ENCODE measurements at places on chromosomes 11 and 22.

DNA sequence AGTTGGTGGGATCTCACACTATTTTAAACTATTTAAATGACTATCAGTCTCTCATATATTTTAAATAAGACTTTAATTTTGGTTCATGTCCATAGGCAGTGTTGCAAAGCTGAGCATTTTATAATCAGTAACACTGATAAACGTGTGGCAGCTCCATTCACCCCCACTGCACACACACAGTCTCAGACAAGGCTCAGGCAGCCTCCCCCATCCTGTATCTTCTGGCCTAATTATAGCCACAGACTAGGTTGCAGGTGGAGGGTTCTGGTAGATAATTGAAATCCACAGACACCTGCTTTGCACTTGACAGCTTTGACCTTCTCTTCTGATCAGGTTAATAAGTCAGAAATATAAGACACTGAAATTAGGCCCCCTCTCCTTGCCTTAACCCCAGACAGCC is 118.5 kb upstream of the LDLRAD3 start:
- no peak for DNase-seq

GRCh38 chr11:125049164-125049792 is 13.8 kb upstream of the SLC37A2 start:
- DNase-seq: no peak

DNA sequence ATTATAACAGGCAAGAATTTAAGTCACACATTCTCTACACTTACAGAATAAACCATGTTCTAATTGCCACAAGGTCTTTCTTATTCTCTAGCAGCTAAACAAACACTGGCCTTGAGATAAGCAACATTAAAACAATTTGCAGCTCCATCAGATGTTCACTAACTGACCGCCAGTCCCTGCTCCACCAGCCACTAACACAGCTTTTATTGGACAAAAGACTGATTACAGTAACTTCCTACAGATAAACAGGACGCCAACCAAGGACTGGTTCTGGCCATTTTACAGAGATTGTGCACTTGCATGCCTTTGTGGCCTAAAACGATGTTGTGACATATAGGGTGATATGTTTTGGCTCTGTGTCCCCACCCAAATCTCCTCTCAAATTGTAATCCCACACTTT is 388.9 kb upstream of the LRRC4C start:
- no peak for DNase-seq

DNA sequence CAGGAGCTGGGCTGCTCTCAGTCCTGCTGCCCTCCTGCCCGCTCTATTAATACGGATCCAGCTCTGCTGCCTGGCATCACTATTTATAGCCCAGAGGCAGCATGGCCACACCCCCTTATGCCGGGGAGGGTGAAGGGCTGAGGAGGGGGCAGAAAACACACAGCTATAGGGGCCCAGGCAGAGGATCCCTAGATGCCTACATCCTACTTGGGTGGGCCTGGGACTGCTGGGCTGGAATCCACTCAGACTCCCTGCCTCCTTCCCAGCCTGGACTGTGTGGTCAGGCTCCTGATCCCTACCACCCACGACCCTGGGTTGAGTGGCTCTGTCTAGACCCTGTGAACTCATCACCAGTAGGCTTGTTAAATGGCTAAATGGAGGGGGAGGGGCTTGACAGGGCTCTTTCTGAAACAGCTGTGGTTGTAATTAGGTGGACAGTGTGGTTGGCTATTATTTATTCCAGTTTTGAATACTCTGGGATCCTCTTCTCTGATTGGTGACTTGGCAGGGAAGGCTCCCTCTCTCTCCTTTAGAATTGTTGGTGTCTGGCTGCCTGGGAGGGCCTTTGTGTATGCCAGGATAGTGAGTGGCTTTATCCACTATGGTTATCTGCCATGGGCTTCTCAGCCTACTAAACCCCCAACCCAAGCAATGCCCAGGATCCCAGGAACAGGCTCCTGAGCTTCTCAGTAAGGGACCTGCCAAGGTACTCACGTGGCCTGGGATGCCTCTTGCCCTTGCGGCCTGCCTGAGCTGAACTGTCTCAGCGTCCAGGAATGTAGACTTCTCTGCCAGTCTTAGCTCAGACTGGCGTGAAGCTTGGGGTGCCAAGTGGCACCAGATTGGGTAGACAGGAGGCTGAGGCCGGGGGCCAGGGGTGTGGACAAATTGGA is 15.2 kb downstream of the PHLDB1 start:
- DNase-seq: no peak

DNA sequence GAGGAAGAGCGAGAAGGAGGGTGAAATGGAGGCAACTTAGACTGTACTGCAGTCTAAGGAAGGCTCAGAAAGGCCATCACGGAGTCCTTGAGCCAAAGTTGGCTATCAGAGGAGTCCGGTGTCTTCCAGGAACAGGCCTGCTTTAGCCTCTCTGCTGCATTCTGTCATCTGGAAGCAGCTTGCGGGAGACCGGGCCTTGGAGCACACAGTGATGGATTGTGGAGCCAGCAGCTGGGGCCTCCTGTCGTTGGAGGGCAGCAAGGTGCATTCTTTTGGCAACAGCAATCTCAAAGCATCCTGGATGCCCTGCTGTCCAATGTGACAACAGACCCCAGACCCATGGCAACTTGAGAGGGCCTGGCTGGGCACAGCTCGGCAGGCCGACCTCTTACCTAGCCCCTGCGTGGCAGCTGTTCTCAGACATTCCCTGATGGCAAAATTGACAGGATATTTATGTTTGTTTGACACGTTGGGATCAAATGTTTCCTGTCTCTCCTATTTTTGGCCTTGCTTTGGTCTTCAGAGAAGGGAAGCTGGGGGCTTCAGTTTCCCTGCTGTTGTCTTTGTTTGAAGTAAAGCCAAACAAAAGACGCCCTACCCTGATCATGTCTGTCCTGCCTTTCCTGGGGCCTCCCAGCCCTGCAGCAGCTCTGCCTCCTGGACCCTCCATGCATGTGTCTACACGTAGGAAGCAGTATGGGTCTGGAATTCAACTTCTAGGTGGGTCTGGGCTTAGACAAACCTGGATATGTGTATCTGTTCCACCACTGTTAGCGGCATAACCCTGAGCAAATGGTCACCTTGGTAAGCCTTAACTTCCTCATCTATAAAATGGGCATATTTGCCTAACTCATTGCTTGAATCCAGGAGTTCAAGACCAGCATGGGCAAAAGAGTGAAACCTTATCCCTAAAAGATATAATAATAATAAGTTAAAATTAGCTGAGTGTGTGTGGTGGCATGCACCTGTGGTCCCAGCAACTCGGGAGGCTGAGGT is 43.9 kb upstream of the LMO2 start:
- no peak for DNase-seq

DNA sequence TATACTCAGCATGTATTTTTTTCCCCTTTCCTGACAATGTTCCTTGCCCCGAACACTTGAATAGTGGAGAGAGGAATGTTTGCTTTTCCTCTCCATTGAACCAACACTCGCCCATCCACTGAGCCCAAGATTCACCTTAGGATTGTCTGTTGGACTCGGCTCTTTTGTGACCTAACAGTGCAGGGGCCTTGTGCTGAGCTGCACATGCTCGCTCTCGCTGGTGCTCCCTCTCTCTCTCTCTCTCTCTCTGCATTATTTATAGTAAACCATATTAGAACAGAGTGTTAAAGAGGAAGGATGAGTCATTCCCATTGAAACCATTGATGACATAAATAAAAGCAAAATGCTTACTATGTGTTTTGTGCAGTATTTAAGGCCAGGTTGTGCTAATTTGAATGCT is 20.7 kb downstream of the ZBTB16 start:
- DNase-seq: no peak

DNA sequence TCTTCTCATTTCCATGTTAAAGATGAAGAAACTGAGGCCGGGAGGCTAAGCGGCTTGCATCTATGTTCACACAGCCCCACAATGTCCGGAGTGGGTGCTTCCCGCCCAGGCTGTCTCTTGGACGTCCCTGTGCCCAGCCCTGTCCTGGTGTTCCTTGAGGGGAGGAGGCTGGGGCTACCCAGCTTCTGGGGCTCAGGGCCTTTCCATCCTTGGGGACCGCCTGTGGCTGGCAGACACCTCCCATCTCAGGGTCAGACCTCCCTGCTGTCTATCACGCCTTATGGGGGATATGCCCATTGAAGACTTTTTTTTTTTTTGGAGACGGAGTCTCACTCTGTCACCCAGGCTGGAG is 95.5 kb downstream of the WNT7B start:
- DNase-seq: no peak

GRCh38 chr22:42080287-42080686 is 787 bp downstream of the SMDT1 start:
- no peak for DNase-seq

GRCh38 chr11:103637295-103637694 is 399.1 kb upstream of the DDI1 start:
- no peak for DNase-seq

GRCh38 chr11:18329196-18329870 is 7.0 kb downstream of the GTF2H1 start:
- no peak for DNase-seq

DNA sequence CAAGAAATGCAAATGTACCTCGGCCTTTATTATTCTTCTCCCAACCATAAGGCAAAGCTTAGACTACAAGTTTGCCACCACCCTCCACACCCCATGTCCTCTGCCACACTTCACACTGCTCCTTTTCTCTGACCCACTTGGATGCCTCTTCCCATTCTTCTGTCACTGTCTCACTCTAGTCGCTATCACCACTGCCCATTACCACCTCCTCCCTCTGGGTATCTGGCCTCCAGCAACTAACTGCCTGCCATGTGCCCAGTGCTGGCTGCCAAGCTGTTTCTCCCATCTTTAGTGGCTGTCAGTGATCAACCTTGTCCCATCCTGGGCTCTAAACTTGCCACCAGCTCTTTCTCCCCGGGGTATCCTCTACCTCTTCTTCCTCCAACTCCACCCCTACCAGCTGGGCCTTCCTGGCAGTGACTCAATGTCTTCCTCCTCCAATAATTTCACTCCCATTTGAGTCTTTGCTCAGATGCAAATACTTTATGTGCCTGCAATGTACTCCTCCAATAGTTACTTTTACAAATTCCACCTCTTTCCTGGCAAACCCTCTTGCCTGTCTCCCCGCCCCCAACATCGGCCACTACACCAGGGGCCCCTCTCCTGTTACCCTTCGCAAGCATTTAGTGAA is 20.1 kb upstream of the KDM2A start:
- DNase-seq: no peak

GRCh38 chr11:57567515-57568329 is at the start of gene UBE2L6:
Gene UBE2L6 (minus strand): TSS chr11:57567672. CDS start chr11:57567611, 61 bp downstream.
- no peak for DNase-seq

DNA sequence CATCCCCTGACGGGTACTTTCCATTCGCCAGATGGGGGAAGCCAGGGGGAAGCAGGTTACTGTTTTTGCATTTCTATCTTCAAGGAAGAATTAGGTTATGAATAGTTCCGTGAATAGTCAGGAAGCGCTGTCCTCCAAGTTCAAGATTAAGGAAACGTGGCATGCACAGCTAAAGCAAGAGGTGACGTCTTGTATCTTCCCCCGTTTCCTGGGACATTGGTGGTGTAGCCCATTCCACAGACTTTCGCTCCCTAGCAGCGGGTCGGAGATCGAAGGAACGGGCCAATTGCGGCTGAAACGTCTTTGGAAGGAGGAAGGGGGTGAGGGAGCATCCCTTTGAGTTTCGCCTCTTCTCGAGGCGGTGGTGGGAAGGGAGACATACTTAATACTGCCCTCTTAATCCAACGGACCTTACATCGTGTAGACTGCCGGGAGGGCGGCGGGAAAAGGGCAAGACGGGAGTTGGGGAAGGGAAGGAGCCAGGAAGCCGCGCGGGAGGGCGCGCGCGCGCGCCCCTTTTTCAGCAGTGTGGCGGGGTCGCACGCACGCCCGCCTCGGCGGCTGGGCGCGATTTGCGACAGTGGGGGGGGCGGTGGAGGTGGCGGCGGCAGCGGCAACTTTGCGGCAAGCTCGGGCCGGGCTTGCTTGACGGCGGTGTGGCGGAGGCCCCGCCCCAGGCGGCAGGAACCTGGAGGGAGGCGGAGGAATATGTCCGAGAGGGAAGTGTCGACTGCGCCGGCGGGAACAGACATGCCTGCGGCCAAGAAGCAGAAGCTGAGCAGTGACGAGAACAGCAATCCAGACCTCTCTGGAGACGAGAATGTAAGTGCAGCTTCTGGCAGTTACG is at the start of gene EED:
Gene EED (plus strand): TSS at position 232 of the 847 bp plus-strand sequence. CDS start 477 bp downstream, at position 709.
- DNase-seq: peak; percentile 88

DNA sequence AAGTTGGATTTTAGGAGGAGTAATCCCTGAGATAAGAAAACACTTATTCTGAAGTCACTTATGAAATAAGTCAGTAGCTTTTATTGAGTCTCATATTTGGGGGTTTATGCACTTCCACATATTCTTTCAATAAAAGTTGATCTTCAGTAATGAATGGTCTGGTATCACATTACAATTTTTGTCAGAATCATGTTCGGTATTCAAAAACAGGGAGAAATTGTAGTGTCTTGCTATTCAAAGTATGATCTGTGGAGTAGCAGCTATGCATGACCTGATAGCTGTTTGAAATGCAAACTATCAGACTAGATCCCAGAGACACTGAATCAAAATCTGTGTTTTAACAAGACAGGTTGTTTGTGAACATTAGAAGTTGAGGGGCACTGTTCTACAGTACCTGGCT is 857.6 kb downstream of the METTL15 start:
- DNase-seq: peak; percentile 36

DNA sequence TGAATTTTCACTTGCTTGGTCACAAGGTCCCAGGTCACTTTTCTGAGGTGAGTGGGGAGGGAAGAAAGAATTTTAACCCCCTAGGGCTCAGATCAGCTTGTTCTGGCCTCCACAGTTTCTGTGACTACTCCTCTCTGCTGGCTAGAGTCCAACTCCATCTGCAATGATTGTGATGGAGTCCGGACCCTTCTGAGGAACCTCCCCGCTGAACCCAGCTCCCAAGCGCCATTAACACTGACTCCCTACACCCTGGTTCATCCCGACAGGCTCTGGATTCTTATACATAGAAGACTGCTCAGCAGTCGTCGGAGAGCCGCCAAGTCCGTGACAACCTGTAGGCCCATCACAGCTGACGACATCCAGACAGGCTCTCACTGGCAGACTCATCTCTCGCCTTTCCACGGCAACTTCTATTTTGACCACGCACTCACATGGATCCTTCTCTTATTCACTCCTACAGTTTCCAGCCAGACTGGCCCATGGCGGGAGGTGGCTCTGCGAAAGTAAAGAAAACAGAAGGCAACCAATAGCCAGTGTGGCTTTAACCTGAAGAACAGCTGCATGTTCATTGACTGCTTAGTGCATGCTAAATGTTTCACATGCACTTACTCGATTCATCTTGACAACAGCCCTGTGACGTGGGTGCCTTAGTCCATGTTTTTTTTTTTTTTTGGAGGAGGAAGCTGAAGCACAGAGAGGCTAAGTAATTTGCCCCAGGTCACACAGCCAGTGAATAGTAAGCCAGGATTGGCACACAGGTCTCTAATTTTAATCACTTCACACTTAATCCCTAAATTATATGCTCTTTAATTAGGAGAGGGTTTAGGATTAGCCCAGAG is 68.0 kb upstream of the PRDM11 start:
- DNase-seq: no peak

- DNase-seq: no peak
Measured at GRCh38 chr22:44196731-44197131, 16.0 kb downstream of the PARVG start.

GRCh38 chr11:120956710-120957495 is 67.0 kb upstream of the TBCEL start:
- DNase-seq: no peak

DNA sequence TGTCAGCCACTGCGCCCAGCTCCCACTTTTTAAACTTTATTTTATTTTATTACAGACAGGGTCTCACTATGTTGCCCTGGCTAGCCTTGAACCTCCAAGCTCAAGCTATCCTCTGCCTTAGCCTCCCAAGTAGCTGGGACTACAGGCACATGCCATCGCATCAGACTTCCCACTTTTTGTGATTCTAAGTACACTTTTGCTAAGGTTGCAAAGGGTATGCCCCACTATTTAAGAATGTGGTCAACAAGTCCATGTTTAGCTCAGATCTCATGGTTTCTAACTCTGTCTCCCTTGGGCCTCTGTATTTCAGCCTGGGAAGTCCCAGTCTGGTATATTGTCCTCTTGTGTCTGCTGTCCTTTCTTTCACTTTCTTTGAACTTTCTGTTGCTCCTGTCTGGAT is 35.3 kb downstream of the EXPH5 start:
- DNase-seq: no peak
